H4 (cell line): ENCODE measurements at places on chromosomes 1 and 21. TPM values are rescaled to one million over a fixed set of nuclear protein-coding genes. Genes with fewer than 3 reads are reported as not detected.

Gene CELA3B
- total RNA-seq, result not detected in 2 replicates

Gene IRF6
- total RNA-seq, result not detected in 2 replicates

Gene PLOD1
- 105 and 112 TPM in 2 replicates for total RNA-seq

Gene TCHHL1
- total RNA-seq, result not detected in 2 replicates

Gene AIRE
- not detected in 2 replicates for total RNA-seq

DNA sequence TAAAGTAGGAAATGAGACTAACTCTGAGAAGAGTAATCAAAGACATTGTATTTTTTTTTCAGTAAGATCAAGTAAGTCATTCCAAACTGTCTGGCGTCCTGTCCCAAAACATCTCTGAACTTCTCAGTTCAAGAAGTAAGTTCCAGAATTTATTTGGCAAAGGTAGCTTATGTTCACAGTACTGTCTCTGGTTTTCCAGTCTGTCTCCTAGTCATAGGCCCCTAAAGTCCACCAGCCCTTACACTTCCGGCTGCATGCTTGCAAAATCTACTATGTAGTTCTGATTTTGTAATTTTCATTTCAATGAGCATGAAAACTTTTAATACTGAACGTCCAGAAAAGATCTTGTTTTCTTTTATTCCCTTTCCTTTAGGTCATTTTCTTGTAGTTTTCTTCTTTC lies 61.4 kb upstream of the S1PR1 start:
- no peak for DNase-seq

DNA sequence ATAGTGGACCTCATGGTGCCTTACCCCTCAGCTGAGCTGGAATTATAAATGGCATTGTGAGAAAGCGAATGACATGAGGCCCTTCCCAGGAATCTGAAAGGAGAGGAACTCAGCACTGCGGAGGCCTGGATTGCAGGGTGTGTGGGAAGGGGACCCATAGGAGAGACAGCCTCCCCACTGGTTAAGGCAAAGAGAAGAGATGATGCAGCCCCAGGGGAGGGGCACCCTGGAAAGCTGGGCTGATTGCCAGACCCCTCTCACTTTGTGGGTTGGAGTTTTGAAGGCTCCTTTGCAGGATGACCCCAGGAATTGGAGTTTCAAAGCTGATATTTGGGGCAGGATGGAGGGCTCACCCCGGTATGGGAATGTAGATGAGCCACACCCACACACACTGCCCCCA lies 2.0 kb downstream of the NPPB start:
- no peak for DNase-seq

DNA sequence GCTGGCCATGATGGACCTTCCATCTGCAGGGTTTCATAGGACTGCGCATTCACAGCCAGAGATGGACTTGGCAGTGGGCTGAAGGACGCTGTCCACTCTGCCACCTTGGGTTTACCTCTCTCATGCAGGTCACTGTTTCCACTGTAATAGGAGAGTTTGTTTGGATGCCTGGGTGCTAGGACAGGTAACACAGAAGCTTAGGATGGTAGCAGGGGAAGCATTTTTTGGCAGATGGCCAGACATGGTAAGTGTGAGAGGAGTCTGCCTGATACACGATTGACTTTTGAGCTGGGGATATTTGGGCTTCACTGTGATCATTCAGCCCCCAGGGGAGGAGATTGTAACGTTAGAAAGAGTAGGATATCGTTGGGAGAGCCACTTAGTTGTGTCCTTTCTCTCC lies 11.8 kb downstream of the PSEN2 start:
- DNase-seq, result no peak

- no peak for DNase-seq
Measured at GRCh38 chr1:71054791-71055190, 7.2 kb upstream of the PTGER3 start.

GRCh38 chr1:162303004-162303344 lies 73.7 kb downstream of the SPATA46 start:
- no peak for DNase-seq

- DNase-seq, result no peak
Measured at GRCh38 chr1:47761974-47762373, 235.2 kb downstream of the TRABD2B start.

DNA sequence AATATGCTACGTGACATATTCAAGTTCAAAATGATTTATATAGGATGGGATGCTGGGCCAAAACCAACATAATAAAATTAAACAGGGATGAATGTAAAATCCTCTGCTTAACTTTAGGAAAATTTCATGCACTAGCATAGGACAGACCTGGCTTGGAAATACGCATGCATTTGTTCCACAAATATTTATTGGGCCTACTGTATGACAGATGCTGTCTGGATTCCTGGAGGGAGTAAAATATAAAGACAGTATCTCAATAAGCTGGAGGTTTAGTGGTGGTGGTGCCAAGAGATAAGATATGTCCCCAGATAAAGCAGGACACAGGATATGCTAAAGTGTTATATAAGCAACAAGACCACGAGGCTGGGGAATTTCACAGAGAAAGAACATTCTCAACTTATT lies 15.1 kb downstream of the RCSD1 start:
- no peak for DNase-seq
